GM06990 (cell line): ENCODE measurements at places on chromosomes 11 and 22.

GRCh38 chr22:30004694-30005093, 75.6 kb upstream of the HORMAD2 start:
- no peak for DNase-seq

GRCh38 chr11:3861683-3862082, 6.2 kb downstream of the STIM1 start:
- DNase-seq: no peak

- no peak for DNase-seq
These were observed 1008.0 kb downstream of the FAM181B start for GRCh38 chr11:81725701-81726100.

DNA sequence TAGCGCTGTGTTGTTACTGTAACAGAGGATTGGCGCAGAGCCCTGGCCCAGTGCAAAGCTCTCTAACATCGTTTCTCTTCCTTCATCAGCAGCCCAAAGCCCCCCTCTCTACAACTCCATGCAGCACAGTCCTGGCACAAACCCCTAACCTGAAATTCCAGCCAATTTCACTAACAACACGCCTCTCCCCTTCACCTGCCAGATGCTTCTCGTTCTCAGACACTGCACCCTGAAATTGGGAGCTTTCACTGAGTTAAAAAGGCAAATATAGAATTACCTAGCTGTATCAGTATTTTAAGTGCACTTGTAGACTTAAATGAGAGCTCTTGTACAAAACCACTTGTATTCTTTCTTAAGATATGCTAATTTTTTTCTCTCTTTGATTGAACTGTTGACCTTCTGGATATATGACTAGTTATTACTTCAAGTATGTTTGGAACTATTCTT, 16.3 kb downstream of the GRAP2 start:
- no peak for DNase-seq
